ENCODE measurements at places on chromosomes 1 and 21.

DNA sequence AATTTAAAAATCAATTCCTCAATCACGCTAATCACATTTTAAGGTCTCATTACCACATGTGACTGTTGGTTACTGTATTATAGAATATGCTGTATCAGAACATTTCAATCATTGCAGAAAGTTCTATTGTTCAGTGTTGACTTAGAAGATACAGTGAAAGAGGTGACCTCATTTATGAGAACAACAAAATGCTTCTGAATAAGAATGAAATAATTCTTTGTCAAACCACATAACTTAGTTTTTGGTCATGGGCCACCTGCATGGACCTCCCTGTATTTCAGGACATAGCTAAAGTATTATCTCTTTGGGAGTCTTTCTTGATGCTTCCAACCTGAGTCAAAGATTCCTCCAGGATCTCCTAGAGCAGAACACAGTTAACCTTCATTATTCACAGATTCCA is 22.3 kb downstream of the MFSD2A start:
- DNase-seq: no peak

DNA sequence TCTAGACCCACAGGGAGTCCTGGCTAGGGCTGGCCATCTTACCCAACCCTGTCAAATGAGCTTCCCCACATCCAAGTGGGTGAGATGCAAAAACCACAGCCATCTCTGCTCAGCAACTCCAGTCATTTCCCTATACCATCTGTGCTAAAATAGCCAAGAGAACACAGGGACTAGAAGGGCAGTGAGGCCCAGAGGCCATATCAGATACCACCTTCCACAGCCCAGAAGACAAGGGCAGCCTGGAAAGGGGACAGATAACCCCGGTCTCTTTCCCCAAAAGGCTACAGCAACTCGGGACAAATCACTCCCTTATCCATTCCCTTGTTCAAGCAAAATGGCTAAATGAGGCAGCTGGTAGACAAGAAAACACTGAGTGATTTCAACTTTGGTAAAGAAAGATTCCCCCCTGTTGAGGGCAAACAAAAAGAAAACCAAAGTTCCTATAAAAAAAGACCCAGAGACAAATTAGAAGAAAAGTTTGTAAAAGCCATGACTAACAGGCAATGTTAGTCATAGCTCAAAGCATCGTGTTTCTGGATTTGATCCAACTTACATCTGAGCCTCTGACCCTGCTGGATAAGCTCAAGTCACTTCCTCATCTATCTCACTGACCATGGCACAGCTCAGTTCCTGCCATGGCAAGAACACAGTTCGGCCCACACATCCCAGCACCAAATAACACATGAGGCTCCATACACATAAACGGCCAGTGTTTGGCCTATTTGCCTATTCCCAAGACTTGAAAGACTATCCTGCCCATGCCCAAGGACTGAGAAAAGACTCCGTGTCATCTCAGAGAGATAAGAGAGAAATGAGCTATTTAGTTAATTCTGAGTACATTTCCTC is 3.1 kb downstream of the LAMB3 start:
- DNase-seq: no peak

- DNase-seq: no peak
Observed at GRCh38 chr1:181079382-181079781, 9.1 kb upstream of the IER5 start.

DNA sequence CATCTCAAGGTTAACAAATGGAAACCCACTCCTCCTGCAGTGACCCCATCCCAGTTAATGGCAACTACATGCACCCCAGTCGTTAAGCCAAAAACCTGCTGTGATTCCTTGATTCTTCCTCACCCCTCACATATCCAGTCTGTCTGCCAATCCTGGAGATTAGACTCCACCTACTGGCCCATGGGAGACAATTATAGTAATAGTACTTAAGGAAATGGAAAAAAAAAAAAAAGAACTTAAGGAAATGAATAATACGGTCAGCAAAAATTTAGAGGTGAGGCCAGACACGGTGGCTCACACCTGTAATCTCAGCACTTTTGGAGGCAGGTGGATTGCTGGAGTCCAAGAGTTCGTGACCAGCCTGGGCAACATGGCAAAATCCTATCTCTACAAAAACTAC is 7.0 kb downstream of the NOL9 start:
- no peak for DNase-seq

- DNase-seq: no peak
Observed at GRCh38 chr1:194889310-194889709, 1702.9 kb upstream of the B3GALT2 start.

GRCh38 chr1:180917306-180918065 is 4.8 kb downstream of the KIAA1614 start:
- DNase-seq: no peak

DNA sequence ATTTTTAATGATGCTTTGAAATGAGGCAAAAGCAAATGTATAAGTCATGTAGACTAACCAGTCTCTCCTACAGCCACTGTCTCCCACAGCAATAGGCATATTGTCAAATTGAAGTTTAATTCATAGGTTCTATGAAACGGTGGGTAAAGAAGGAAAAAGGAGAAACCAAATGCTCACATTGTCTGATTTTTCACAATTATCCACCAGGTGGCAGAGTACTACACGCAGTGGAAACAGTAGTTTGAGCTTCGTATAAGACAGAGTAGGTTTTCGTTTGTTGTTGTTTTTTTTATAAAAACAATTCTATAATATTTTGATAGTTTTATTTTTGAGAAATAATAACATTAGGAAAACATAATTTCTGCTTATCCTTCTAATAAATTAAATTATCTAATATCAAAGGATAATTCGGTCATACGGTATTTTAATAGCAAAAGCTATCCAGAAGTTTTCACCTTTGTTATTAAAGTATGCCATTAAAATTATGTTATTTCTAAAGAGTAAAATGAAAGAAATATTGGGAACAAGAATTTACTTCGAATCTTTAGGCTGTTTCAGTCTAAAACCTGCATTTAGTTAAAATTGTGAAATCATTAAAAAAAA is 39.1 kb downstream of the TYW3 start:
- no peak for DNase-seq

DNA sequence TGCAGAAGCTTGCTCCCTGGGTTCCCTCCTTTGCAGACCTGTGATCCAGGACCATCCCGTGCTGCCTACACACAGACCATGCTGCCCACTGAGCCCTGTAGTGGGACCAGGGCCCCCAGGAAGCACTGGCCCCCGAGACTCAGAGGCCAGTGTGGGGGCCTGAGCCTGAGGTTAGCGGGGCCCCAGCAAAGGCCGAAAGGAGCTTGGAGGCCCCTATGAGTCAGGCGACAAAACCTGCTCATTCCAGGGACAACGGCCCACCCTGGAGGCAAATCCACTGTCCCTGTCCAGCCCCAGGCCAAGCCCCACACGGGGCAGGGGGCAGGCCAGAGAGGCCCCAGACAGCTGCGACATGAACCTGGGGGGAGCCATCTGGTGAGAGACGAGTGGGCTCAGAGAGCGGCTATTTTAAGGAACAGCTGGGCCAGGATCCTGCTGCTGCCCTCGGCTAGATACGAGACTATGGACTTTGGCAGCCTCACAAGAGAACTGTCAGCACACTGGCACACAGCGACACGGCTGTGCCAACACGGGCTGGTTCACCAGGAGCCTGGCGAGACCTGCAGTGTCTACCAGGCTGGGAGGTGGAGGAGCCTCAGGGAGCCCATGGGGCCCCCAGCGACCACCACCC is 74.7 kb downstream of the ARHGEF16 start:
- no peak for DNase-seq

GRCh38 chr21:17540530-17540929 is 27.7 kb downstream of the CXADR start:
- no peak for DNase-seq

GRCh38 chr1:153958961-153959260 is 499 bp upstream of the CRTC2 start:
- DNase-seq: no peak

- no peak for DNase-seq
Observed at GRCh38 chr1:150479927-150480352, 7.3 kb upstream of the TARS2 start.

GRCh38 chr21:26281506-26281905 is 110.9 kb upstream of the APP start:
- DNase-seq: no peak

- no peak for DNase-seq
Observed at GRCh38 chr1:62362926-62363325, 43.7 kb upstream of the KANK4 start.

- DNase-seq: no peak
Observed at GRCh38 chr1:68379085-68379478, 70.7 kb downstream of the RPE65 start.

DNA sequence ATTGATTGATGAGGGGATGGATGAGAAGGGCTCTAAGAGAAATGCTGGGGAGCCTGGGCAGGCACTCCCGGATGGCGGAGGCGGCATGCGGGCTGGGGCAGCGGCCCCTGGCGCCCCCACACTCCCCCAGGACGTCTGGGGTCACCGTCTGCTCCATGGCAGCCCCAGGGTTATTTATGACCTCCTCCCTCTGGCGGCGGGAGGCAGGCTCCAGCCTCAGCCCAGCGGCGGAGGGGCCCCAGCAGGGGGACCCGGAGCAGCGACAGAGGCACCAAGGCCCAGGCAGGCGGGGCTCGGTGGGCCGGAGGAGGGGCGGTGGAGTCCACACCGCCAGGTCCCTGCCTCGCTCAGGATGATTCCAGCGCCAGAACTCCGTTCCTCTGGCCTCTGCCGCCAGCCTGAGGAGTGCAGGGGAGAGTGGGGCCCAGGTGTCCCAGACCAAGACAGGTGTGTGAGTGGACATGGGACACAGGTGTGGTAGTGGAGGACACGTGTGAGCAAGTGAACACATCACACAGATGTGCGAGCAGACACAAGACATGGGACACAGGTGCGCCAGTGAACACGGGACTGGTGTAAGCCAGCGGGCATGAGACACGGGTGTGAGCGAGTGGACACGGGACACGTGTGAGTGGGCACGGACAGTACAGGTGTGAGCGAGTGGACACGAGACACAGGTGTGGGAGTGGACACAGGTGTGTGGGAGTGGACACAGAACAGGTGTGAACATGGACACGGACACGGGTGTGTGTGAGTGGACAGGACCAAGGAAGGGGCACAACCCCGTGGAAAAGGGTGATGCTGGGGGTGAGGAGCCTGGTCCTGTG is 2.5 kb upstream of the SAMD11 start:
- DNase-seq: no peak

DNA sequence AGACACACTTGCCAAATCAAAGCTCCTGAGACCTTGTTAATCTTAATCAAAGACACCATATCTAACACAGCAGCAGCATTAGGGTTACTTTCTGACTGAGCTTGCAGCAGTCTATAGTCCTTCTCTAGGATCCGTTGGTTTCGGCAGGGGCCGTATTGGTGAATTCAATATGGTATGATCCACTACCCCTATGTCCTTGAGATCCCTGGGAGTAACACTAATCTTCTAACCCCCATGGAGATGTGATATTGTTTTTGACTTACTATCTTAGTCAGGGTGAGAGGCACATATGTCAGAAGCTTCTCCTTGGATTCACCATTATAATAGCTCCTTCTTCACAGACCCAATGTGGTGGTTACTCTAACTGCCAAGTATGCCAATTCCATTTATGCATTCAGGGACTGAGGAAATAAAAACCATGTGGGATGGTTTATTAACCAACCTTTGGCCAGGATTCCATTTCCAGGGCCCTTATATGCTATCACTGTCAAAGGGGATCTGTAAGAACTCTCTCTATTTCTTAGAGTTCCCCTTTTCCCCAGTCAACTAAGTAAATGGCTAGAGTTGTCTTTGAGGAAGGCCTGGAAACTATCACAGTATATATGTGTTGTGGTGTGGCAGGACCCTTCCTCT is 673.6 kb upstream of the USP24 start:
- DNase-seq: no peak

DNA sequence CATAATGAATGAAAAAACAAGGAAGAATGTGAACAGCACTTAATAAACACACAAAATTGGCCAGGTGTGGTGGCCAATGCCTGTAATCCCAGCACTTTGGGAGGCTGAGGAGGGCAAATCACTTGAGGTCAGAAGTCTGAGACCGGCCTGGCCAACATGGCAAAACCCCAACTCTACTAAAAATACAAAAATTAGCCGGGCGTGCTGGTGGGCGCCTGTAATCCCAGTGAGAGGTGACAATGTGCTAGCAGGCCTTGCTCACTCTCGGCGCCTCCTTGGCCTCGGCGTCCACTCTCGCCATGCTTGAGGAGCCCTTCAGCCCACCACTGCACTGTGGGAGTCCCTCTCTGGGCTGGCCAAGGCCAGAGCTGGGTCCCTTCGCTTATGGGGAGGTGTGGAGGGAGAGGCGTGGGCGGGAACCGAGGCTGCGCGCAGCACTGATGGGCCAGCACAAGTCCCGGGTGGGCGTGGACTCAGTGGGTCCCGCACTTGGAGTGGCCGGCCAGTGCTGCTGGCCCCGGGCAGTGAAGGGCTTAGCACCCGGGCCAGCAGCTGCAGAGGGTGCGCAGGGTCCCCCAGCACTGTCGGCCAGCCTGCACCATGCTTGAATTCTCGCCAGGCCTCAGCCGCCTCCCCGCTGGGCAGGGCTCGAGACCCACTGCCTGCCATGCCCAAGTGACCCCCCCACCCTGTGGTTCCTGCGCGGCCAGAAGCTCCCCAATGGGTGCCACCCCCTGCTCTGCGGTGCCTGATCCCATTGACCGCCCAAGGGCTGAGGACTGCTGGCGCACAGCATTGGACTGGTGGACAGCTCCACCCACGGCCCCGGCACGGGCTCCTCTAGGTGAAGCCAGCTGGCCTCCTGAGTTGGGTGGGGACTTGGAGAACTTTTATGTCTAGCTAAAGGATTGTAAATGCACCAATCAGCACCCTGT is 30.6 kb upstream of the ATG4C start:
- no peak for DNase-seq

DNA sequence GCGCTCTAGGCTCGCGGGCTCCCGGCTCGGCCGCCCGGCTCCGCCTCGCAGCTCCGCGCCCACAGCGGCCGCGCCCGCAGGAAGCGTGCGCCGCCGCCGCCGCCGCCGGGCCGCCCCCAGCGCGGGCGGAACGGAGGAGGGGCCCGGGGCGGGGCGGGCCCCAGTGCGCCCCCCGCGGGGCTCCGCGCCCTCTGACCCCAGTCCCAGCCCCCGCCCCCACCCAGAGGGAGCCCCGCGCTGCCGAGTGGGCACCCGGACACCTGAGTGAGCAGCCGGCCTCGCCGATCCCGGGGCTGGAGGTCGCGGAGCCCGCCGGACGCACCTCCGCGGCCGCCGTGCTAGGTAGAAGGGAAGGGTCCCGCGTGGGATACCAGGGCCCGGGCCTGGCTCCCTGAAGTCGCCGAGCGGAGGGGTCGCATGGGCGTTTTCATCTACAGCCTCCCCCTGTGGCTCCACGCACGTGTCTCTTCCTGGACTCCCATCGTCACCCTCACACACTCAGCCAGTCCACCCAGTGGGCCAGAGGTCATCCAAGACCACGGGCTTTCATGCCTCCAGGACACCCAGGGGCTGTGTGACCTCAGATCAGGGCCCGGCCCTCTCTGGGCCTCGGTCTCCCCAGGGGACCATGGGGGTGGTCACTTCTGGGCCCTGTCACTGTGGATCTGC is at the start of gene SDC3:
SDC3 (minus strand) TSS at position 63 of the 669 bp plus-strand sequence. CDS start 172 bp downstream, outside the sequence.
- no peak for DNase-seq

- no peak for DNase-seq
Observed at GRCh38 chr1:4397196-4397595, 257.2 kb upstream of the AJAP1 start.

DNA sequence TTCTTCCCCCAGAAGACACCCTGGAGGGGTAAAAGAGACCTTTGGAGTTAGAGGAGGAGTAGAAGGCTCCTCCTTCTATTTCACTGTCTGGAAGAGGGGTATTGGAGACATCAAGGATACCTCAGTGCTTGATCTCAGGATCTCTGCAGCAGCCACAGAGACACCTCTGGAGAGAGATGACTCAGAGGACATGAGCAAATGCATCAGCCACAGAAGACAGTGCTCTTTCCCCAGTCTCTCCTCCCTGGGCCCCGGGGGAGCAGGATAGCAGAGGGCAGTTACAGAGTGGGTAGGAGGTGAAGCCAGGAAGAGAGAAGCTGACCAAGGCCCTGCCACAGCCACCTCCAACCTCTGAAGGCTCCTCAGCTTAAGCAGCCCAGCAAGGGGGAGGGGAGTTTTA is 15.3 kb upstream of the TEDDM1 start:
- no peak for DNase-seq
